Cerebellar nuclear complex (tissue), 1 donor: ENCODE measurements at places on chromosomes 12 and 14.
A peak's percentile ranks its signal among the peaks of the same experiment; 100 is the strongest.

DNA sequence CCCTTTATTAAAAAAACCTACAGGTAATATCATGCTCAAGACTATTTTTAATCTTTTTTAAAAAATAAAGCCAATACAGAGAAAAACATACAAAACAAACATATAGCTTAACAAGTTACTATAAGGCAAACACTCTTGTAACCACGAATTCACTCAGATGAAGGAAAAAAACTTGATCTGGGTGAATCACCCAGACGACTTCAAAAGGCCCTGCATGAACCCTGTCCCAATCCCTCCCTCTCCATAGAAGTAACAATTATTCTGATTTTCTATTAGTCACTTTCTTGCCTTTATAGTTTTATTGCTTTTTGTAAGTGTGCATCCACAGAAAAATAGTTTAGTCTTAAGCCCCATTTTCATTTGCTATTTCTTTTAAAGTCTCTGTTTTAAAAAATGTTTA, 72.6 kb downstream of the LRP6 start:
- no peak for DNase-seq

DNA sequence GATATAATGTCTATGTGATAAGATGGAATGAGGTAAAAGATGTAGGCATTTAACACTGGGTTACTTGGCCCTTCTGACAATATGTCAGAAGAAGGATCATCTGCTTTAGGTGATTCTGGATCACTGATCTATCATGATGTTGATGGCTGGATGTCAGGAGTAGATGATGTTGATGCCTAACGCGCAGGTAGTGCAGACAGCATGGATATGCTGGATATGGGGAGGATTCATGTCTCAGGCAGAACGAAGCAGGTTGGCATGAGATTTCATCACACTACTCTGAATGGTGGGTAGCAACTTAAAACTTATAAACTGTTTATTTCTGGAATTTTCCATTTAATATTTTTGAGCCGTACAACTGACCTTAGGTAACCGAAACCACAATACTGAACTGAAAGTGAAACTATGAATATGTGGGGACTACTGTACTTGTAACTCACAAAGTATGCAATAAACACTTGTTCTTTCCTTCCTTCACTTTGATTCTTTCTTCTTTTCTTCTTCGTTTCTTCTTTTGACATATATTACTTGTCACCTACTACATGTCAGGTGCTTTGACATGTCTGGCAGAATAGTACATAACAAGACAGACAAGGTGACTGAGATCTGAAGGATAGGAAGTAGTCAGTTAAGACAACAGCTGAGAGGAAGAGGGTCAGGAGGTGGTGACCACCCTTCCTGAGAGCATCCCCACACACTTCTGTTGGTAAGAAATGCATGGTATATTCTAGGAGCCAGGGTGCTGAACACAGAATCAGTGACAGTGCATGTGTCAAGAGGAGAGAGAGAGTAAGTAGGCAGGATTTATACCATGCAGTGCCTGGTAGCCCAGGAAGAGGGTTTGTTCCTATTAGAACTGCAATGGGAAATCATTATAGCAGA, 238.8 kb downstream of the PPFIA2 start:
- DNase-seq = no peak

DNA sequence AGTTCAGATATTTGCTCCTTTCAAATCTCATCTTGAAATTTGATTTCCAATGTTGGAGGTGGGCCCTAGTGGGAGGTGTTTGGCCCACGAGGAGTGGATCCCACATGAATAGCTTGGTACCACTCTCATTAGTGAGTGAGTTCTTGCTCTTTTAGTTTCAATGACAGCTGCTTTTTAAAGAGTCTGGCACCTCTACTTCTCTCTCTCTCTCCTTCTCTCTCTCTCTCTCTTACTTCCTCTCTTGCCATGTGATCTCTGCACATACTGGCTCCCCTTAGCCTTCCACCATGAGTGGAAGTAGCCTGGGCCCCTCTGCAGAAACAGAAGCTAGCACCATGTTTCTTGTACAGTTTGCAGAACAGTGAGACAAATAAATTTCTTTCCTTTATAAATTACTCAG, 25.1 kb downstream of the GPR65 start:
- no peak for DNase-seq

- no peak for DNase-seq
Measured at GRCh38 chr12:51970904-51971646, 19.6 kb downstream of the ACVR1B start.

DNA sequence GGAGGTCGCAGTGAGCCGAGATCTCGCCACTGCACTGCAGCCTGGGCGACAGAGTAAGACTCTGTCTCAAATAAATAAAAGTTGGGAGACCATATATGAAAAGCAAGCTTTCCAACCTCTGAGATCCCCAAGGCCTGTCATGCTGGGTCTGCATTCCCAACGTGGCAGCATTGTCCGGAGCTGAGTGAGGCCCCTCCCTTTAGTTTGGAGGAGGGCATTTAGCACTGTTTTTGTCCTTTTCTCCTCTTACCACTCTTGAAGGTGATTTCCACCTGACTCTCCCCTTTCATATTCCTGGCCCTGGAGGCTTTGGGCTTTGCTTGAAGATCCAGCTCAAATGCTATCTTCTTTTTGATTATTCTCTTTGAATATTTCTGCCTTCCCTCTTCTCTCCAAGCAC, 3.2 kb downstream of the AACS start:
- DNase-seq = no peak

GRCh38 chr12:52458861-52459260, 6.9 kb upstream of the KRT6B start:
- DNase-seq = no peak

DNA sequence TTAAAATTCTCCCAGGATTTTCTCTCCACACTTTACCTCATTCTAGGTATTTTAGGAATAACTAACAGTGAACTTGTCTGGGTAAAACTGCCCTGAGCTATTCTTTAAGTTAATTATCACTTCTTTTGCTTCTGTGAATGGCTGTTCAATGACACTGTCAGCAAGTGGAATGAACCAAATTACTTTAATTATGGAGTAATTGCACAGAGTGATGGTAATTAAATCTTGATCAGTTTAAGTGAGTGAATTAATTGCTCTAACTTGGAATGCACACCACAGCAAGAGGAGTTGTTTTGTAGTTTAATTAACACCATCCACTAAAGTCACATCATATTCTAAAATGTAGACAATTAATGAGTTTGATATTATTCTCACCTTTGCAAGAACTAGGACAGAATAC, 36.2 kb upstream of the TMEM260 start:
- DNase-seq = no peak

- no peak for DNase-seq
Measured at GRCh38 chr14:44265246-44265645, 241.8 kb downstream of the FSCB start.

- DNase-seq = no peak
Measured at GRCh38 chr12:77152623-77153193, 87.3 kb upstream of the E2F7 start.

- DNase-seq = no peak
Measured at GRCh38 chr14:86780876-86781510, 1212.0 kb downstream of the GALC start.

DNA sequence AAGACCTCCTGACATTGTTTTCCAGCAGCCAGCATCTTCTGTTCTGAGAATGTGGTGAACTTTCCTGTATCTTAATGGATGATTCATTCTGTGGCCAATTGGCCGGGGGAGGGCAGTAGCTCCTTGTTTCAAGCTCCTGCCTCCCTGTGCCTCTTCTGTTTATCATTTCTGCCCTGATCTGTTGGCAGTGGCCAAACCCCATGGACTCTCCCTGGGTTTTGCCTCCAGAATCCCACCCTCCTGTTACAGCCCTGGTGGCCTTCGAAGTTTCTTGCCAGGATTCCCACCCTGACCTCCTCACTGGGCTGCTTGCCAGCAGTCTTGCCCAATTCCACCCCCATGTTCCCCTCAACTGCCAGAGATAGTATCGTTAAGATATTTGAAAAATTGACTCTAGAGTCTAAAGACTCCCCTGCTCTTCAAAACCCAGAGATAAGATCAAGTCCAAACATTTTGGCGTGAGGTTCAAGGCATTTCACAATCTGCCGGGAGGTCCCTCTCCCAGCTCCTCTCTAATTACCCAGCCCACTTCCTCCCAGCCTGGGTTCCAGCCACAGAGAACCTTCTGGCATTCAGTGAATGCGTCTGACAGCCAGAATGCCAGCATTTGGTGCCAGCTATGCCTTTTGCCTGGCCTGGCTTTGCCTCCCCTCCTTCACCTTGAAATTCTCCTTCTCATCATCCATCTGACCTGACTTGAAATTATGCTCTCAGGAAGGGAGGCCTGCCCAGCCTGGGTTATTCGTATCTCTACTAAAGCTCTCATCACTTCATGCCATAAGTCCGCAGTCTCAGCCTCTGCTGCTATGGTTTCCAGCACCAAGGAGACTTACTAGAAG, 37.7 kb upstream of the TXNRD1 start:
- no peak for DNase-seq

DNA sequence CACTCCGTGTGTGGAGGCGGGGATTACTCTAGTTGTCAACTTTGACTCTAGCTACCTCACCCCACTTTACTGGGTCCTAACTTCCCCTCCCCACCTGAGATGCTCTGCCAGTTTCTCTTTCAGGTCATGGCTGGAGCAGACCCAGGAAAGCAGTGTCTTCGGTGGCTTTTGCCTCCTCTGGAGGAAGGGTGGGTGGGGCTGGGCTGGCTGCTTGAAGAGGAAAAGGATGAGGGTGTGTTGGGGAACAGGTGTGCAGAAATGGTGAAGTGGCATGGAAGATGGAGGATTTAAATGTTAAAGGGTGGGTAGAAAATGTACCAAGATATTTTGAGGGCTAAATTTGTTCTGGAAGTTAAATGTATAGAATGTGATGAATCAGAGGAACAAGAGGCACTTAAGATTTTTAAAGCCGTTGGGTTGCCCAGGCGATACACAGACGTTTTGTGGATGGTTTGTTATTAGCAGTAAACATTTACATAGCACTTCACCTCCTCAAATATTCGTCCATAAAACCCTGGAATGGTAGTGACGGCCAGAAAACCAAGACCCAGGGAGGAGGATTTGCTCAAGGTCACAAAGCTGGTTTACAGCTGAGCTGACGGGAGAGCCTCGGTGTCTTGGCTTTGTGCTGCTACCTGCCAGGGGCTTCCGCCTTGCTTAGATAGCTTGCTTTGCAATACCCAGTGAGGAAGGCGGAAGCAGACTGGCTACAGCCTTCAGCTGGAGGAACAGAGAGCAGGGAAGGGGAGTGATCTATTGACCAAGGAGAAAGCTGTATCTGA, 72.2 kb upstream of the PRMT8 start:
- DNase-seq = no peak

DNA sequence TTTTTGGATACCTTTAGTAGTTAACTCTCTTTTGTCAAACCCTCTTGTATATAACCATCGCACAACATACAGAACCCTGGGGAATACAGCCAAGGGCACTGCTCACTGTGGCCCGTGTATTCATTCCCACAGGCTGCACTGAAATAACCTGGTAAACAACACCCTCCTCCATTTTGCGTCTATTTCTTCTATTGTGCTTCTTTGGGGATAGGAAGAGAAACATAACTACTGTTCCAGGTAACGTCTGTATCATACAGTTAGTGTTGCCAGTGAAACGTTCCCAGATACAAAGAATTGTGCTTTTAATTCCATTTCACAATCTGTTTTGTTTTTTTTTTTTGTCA, 9.6 kb downstream of the C12orf76 start:
- no peak for DNase-seq

DNA sequence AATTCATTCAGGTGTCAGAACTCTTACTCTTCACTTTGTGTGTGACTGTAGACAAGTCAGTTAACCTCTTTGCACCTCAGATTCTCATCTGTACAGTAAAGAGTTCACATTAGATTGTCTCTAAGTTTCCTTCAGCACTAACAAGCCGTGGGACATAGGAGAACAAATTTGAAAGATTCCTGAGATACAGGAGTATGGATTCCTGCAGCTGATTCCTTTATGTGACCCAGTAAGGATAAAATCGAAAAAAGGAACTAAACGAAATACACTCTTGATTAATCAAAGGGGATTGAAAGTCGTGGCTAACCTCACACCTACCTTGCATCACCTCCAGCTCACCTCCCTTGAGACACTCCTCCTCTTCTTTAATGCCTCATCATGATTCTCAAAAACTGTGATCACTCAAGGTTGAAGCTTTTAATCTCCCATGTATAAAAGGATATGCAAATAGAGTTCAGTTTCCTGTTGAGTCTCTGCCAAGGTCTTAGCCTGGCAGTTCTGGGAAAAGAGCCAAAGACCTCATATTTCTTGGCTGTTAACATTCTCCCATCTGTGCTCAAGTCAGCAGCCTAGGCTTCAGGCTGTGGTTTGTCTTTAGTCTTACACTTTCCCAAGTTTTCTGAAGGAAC, 156.6 kb downstream of the DAD1 start:
- peak; percentile 54 for DNase-seq

- DNase-seq = no peak
Measured at GRCh38 chr12:27782481-27782880, 2.4 kb upstream of the MANSC4 start.

GRCh38 chr14:72701605-72702004, 192.3 kb downstream of the DPF3 start:
- peak; percentile 85 for DNase-seq

- no peak for DNase-seq
Measured at GRCh38 chr12:116924558-116925453, 14.1 kb downstream of the FBXW8 start.

GRCh38 chr12:7498809-7499208, 4.8 kb downstream of the CD163 start:
- no peak for DNase-seq

DNA sequence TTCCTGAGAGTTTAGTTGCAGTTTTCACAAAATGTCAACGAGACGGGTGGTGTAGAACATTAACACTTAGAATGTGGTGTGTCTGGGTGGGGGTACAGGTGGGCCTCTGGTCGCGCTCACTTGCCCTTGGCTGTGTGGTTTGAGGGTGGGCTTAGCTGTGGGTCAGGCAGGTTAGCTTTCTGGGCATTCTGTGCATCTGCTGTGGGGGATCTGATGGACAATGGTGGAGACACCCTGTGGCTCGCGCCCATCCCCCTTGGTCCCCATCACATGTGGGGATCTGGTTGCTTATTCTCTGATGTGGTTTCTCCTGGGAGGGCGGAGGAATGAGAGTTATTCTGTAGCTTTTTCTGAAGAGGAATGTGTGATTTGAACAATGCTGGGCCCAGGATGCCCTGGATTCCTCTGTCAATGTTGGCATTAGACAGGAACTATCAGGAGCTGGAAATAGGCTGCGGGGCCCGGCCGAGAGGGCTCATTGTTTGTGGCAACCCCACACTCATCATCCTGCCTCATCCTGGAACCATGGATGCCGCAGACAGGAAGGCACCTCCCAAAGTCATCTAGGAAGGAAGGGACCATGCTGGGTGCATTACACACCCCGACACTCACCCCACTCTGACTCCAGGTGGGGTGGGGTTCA, 101.6 kb downstream of the TSPAN9 start:
- DNase-seq = no peak
